Cerebellar cortex (tissue), 1 donor: ENCODE measurements at places on chromosomes 12 and 14.

DNA sequence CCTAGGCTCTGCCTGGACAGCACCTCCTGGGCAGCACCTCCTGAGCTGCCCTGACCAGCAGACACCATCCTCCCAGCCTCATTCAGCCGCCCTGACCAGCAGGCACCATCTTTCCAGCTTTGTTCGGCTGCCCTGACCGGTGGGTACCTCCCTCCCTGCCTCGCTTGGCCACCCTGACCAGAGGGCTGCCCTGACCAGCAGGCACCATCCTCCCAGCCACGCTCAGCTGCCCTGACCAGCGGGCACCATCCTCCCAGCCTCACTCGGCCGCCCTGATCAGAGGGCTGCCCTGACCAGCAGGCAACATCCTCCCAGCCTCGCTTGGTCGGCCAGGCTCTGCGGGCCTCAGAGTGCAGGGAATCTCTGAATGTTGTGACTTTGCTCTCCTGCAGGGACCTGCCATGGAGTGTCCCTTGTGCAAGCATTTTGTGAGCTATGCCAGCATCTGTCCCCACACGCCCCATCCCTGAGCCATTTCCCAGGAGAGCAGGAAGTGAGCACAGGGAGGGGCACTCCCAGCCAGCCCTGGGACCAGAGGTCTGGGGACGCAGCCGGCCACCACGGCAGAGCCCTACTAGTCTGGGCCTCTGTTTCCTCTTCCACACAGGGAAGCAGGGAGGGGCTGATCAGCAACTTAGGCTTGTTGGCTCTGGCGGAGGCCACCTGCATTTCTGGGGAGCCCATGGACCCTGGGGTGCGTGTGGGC is 265.5 kb downstream of the SEC23A start:
- no peak for DNase-seq

DNA sequence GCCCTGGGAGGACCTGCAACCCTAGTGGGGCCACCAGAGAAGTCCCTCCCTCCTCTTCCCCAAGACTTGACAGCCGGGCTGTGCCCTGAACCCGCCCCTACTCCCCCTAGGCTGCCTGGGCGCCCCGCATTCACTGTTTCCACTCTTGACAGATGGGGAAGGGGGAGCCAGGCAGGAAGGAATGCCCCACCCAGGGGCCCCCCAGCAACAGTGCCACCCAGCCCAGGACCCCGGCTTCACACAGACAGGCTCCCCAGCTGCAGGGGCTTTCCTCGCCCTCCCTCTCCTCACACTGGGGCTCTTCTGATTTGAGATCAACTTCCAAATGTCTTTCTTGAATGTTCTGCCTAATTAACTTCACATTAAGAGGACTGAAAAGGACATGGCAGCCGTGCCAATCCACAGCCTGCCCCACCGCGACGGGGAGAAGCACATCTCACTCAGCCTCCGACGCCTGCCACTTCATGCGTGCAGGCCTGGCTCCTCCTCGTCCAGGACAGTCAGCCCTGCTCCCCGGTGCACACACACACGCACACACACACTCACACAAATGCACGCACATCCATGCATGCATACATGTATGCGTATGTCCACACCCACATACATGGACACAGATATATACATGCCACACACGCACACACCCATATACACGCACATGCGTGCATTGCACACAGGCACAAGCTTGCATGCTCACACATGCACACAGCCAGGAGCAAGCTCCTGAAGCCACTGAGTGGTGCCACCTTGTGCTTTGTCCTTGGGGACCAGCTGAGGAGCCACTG is 19.6 kb upstream of the C14orf180 start:
- DNase-seq: no peak

- DNase-seq: peak; percentile 3
Measured at GRCh38 chr12:74317078-74317601, 220.5 kb upstream of the ATXN7L3B start.

DNA sequence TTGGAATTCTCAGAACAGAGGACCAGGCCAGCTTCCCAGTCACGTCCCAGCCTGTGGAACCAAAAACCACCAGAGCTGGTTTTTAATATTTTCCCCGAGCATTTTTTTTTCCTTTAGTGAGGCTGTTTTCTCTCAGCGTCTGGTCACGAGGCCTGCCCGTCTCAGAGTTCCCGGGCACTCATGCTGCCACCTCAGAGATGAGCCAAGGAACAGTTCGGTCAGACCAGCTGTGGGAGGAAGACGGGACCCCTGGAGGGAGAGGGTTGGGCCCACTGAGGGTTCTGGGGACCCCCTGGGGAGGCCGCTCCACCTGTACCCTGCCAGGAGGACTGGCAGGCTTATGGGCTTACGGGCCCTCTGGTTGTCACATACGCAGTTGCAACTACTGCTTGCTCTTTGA is 39.9 kb downstream of the JDP2 start:
- no peak for DNase-seq

- DNase-seq: no peak
Measured at GRCh38 chr12:88418856-88419497, 161.3 kb downstream of the KITLG start.

GRCh38 chr12:119592232-119592631 is 1.3 kb upstream of the TMEM233 start:
- no peak for DNase-seq

DNA sequence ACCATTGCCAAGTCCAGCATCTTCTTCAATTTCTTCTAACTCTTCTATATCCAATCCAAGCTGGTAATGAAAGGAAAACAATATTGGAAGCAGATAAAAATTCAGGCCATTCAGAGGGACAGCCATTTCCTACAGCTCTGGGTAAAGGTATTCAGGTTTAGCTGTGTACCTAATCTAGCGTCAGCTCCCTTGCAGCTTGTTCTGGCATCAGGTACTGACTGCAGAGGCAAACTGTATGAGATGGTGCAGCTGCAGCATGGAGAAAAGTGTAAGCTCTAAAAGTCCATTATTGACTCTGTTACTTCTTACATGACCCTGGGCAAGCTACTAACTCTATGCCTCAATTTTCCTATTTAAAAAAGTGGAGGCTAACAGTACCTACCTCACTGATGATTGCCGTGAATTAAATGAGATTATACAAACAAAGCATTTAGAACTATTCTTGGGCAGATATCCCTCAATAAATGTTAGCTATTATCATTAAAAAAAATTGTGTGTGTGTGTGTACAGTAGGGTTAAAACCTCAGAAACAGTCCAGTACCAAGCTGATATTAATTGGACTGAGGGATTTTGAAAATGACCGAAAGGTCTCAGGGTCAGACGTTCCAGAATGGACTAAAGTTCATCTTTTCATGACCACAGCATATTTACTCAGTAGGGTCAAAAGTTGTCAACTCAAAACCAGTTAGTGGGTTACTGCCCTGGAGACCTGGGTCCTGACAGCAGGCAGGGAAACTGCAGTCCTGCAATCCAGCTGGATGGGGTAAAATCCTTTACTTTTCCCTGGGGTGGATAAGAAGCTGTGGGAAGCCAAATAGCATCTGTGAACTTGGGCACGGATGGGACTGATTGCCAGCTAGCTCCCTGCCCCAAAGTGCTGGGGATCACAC is 8.9 kb downstream of the PYGL start:
- no peak for DNase-seq

DNA sequence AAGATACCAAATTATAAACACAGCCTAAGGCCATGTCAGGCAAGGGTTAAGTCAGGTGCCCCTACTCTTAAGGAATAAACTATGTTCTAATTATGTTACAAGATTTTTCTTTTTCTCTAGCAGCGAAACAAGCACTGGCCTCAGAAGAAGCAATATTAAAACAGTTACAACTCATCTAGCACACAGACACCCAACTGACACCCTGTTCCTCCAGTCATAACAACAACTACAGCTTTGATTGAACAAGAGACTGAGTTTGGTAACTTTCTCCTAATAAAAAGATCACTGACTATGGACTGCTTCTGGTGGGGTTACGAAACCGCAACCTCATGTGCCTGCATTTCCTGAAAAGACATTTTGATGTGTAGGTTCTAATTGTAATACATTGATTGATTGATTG is 3.3 kb upstream of the DAO start:
- no peak for DNase-seq

DNA sequence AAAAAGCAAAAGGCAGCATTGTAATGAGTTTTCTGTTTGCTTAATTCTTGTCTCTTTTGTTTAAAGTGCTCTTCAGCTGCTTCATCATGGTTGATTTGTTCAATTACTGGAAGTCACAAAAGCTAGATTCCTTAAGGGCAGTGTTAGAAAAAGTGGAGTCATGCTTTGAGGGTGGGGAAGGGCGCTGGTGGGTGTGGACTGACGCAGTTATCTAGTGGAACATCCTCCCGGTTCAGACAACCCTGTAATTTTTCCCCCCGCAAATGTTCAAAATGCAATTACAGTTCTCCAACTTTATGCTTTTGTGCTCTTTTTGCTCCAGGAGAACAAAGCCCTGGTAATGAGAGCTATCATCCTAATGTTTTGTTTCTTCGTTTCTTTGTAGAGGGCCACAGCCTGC is 2.1 kb downstream of the AKAP6 start:
- DNase-seq: peak; percentile 29

DNA sequence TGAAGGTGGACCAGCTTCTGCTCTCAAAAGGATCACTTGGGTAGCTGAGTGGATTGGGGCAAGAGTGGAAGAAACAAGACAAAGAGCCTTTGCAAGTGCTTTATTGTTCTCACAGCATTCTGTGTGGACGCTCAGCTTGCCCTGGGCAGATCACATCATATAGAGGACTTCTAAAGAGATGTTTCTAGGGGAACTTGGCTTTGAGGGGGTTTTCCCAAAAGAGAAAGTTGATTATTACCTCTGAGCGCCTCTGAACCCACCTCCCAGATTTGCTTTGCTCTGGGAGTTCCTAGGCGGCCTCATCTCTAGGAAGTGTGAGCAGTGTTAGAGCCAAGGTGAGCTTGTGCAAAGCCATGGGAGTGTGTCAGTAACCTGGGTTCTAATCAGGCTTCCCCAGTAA is 81.7 kb downstream of the RIN3 start:
- DNase-seq: no peak

- peak; percentile 26 for DNase-seq
Measured at GRCh38 chr12:76029982-76030340, 1.6 kb downstream of the PHLDA1 start.

DNA sequence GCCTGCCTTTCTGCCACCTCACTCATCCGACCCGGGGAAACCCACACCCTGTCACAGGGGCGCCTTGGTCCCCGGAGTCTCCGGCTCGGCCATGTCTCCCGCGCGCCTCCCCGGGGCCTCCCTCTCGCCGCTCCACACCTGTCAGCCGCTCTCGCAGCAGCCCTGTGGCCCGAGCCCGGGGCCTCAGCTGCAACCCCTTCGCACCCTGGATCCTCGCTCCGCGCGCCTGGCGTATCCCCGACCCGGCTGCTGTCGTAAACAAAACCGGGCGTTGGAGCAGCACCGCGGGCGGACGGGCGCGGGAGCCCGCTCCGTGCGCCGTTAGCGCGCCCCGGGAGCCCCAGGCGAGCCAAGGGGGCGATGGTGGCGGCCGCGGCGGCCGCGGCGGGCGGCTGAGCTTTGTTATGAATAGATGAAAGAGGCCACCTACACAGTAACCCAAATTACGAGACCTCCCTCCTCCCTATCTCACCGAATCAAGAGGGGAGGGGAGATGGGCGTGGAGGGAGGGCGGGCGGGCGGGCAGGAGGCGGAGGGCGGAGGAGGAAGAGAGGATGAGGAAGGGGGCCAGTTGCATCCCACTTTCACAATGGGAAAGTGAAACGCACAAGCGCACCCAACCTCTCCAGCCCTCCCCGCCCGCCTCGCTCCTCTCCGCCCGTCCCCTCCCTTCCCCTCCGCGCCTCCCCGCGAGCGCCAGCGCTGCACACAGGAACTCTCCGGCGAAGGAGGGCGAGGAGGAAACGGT is at the start of gene PLXNC1:
PLXNC1 (plus strand) TSS at position 587 of the 748 bp plus-strand sequence. CDS start 395 bp downstream, outside the sequence.
- DNase-seq: peak; percentile 62

GRCh38 chr14:97878727-97879126 is 1081.5 kb downstream of the VRK1 start:
- no peak for DNase-seq

DNA sequence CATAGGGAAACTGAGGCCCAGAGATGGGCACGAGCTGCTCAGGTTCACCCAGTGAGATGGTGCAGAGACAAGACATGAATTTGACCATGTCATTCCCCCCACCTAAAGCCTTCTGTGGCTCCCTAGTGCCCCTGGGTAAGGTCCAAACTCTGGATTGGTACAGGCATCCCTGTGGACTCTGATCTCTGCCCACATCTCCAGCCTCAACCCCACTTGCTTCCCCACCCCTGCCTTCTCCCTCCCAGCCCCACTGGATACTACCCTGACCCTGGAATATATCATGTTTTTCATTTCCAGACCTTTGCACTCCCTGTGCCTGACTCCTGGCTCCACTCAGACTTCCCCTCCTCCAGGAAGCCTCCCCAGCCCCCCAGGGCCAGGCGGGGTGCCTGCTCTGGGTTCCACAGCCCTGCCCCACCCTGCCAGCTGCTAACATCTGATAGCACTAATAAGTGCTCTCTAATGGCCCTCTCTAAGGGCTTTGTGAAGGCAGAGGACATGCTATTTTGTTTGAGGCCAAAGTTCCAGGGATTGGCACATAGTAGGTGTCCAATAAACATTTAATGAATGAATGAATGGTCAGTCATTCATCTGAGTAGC is 1.1 kb upstream of the SDSL start:
- DNase-seq: no peak

- no peak for DNase-seq
Measured at GRCh38 chr14:100313464-100314230, 7.4 kb upstream of the SLC25A29 start.

DNA sequence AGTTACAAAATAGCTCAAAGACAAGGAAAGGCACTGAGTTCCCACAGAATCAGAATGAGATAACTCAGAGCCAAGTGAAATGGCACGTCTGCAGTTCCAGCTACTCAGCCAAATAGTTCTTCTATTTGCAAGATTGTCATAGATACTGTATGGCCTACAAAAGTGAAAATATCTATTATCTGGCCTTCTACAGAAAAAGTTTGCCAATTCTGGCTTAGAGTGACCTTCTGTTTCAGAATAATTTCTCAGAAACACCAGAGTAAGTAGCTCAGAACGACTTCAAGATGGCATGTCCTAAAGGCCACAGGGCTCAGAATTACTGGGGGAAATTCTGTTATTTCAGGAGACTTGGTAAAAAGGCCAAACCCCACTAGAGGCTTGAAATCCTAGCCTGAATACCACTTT is 10.7 kb upstream of the RTRAF start:
- no peak for DNase-seq

DNA sequence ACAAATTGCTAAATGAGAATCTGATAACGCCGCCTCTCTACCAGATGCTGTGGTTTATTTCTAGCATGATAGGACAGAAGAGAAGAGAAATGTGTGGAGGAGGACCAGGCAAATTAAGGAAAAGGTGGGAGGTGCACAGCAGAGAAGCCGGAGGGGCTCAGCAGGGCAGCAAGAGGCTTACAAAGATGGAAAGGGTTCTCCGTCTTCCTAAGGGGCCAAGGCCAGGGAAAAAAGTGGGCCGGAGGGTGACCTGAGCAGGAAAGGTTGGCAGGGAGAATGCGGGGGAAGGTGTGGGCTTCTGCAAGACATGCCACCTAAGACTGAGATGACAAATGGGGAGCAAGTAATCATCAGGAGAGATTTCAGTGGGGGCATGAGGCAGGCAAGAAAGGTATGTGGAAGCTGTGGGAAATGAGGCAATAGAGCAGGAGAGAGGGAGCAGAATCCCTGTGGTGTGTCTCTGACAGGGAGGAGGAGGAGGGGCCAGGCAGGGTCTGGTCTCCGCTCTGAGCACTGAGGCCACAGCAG is 18.7 kb downstream of the MANSC1 start:
- DNase-seq: no peak
